ENCODE measurements at places on chromosomes 2 and 18. TPM values are rescaled to one million over a fixed set of nuclear protein-coding genes. Genes with fewer than 3 reads are reported as not detected.

DNA sequence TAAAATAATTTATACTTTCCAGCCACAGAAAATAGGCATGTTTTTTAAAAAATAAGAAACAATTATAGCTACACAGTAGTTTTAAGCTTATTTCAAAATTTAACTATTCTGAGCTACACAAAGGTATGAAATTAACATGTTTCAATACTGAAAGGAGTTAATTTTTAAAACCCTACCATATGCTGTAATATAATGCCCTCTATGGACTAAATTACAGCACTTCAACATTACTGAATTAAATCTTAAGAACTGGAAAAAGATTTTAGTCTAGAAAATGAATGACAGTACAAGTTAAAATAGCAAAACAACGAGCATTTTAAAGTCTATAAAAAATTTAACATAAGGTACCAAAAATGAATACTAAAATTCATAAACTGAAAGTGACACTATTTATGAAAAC lies 36.3 kb downstream of the RTN4 start:
- DNase-seq: no peak

DNA sequence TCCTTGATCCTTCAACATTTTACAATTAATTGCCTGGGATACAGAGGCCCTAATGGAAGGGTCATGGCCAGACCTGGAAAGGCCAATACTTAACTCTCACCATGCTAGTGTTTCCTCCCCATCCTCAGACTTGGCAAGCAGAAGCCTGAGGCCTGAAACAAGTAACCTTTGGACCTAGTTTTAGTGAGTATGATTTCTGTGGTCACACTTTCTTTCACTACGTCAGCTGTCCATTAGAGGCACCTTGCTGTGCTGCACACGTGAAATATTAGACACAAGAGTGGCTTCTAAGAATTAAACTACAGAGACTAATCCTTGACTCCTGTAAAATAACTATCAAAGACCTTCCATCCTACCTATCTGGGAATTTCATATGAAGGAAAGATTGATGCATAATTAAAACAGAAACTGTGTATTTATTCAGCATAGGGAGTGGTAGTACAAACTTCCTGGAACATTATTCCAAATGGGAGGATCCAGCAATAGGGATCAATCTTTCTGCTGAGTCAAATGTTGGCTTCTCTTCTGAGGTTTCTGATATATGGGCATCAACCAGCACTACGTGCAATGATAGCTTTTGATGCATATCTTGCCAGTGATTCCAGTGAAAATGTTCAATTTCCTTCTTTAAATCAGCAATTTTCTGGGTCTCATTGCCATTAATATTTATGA lies 249.7 kb downstream of the IKZF2 start:
- no peak for DNase-seq

- no peak for DNase-seq
Observed at GRCh38 chr2:110667071-110667470, 10.8 kb downstream of the BUB1 start.

DNA sequence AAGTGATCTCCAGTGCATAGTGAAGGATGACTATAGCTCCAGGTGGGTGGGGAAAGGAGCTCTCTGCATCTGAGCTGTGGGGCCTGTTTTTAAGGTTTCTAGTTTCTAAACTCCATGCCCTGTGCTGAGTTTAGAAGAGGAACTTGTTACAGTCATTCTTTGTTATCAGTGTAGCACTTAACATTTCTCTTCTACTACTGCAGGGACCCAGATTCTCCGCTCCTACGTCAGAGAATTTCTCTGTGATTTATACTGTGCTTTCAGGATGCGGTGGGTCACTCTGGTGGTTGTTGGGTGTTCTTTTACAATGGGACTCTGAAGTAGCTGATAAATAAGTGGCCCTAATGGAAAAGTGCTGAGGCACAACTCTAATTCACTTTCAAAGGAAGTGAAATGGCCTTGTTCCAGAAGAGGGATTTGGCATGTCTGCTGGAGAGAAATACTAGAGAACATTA lies 122.0 kb downstream of the WDSUB1 start:
- no peak for DNase-seq

DNA sequence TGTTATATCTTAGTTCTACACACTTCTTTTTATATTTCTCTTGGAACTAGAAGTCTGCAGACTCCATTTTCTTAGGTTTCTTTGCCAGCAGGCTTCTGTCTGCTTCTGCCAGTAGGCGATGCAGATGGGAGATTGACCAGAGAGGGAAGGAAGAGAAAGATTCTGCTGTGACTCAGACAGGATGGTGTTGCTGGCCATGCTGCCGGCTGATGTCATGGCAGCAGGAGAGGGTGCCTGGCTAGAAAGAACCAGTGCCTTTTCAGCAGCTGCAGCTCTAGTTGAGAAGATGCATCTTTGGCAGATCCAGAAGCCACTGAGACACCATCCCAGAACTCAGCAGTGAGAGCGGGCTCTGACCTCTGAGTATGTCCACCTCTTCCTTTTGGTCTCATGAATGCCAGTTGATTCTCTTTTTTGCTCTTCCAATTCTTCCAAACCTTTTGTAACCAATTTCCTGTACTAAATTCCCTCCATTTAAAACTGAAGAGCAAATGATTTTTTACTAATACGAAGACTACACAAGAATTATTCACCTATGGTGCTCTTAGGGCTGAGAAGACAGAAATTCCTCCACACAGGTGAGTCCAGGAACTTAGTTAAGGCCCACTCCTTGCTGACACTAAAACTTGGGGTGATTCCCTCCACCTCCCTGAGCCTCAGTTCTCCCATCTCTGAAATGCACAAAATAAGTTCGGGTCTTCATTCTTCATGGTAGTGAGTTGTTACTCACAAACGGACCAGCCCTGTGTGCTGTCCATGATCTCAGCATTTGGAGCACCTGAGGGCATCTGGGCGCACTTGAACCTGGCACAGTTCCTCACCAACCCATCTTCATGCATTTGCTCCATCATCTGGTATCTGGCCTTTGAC lies 200.7 kb downstream of the MYCN start:
- DNase-seq: peak; percentile 25

DNA sequence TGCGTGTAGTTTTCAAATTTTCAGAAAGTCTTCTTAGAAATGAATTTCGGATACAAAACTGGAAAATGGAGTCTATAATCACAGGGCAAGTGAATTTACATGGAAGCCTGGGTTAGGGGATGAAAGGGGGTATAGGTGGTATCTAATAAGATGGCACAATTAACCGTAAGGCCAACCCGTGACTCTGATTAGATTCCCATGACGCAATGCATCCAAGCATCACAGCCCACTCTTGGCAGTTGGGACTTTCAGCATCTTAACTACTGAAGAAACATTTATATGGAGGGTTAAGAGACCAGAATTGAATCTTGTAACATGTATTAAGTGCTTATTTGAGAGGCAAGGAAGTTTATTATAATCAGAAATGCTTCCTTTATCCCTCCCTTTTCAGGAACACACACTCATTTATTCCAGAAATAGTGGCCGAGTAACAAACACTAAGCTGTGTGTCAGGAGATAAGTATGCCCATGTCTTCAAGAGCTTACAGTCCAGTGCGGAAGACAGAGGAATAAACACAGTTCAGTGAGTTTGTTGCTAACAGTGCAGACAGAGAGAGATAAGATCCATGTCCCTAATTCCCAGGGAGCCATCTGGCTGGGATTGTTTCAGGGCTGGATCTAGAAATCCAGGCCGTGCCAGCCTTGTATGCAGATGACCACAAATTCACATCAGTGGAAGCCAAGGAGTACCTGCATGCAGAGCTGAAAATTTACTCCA lies 151.2 kb downstream of the ANTXR1 start:
- no peak for DNase-seq

GRCh38 chr18:2846636-2847316 lies at the start of gene EMILIN2:
Gene EMILIN2, plus strand, starts transcription at chr18:2847006. Its CDS starts 183 bp downstream, at chr18:2847189.
- DNase-seq: peak; percentile 13

GRCh38 chr2:128502638-128503246 lies 184.1 kb upstream of the HS6ST1 start:
- DNase-seq: no peak

GRCh38 chr2:133600266-133600928 lies 32.1 kb upstream of the NCKAP5 start:
- DNase-seq: no peak

DNA sequence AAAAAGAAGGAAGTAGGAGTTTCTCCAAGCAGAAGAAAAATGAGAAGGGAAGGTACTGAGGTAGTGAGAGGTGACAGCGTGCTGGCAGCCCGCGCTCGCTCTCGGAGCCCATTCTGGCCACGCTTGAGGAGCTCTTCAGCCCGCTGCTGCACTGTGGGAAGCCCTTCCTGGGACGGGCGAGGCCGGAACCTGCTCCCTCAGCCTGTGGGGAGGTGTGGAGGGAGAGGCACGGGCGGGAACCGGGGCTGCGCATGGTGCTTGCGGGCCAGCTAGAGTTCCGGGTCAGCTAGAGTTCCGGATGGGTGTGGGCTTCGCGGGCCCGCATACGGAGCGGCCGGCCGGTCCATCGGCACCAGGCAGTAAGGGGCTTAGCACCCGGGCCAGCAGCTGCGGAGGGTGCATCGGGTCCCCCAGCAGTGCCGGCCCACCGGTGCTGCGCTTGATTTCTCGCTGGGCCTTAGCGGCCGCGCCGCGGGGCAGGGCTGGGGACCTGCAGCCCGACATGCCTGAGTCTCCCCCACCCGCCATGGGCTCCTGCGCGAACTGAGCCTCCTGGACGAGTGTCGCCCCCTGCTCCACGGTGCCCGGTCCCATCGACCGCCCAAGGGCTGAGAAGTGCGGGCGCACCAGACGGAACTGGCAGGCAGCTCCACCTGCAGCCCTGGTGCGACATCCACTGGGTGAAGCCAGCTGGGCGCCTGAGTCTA lies 11.1 kb upstream of the CYS1 start:
- no peak for DNase-seq

DNA sequence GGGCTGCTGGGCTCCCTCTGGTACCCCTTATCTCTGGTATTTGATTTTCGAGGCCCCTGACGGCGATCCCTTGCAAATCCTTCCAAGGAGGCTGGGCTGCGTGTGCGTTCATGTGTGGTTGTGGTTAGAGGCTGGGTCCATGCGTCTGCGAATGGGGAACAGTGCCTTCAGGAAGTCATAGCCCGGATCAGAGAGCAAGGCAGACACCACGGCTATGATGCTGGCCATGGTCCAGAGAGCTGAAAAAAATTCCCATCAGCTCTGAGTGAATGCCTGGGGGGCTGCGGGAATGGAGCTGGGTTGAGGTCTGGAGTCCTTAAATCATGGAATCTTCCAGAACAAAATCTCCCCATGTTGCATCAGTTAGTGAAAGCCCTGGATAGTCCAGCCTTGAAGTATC lies 145.5 kb downstream of the ACKR3 start:
- no peak for DNase-seq

GRCh38 chr18:34153711-34154110 lies 71.0 kb downstream of the NOL4 start:
- peak; percentile 65 for DNase-seq

- DNase-seq: no peak
Observed at GRCh38 chr18:9898792-9899549, 13.2 kb downstream of the TXNDC2 start.

- DNase-seq: no peak
Observed at GRCh38 chr2:238929242-238930081, 81.6 kb downstream of the TWIST2 start.

DNA sequence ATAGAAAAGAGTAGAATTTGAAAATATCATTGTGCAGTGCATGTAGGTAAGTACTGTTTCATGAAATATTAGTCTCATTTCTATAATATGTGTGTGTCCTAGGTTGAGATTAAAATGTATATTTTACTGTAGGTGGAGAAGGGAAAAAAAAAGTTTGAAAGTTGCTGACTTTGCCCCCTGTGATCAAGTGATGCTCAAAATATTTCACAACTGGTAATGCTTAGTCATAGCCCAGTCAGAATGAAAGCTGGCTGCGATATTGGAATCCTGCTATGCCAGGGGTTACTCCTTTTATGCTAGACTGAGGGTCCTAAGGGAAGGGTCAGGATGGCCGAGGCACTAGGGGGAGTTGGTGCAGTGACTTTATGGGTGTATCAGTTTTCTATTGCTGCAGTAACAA lies 19.5 kb upstream of the CFAP36 start:
- DNase-seq: peak; percentile 70

- no peak for DNase-seq
Observed at GRCh38 chr2:63844616-63845015, 2.9 kb downstream of the UGP2 start.

GRCh38 chr2:148903979-148904378 lies 29.0 kb downstream of the KIF5C start:
- DNase-seq: no peak

DNA sequence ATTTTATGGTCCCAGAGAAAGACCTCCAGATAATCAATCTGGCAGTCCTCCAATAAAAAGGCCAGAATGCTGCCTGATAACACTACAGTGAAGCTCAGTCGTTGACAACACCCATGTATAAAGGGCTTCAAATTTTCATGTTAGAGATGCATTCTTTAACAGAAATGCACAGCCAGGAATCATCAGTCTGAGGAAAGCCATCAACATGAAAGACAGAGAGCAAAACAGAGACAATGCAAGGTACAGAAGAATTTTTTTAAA lies 13.8 kb downstream of the BABAM2 start:
- no peak for DNase-seq

- DNase-seq: no peak
Observed at GRCh38 chr18:46338205-46338604, 234.0 kb downstream of the HAUS1 start.

GRCh38 chr2:136363900-136364299 lies 246.0 kb upstream of the CXCR4 start:
- DNase-seq: no peak

DNA sequence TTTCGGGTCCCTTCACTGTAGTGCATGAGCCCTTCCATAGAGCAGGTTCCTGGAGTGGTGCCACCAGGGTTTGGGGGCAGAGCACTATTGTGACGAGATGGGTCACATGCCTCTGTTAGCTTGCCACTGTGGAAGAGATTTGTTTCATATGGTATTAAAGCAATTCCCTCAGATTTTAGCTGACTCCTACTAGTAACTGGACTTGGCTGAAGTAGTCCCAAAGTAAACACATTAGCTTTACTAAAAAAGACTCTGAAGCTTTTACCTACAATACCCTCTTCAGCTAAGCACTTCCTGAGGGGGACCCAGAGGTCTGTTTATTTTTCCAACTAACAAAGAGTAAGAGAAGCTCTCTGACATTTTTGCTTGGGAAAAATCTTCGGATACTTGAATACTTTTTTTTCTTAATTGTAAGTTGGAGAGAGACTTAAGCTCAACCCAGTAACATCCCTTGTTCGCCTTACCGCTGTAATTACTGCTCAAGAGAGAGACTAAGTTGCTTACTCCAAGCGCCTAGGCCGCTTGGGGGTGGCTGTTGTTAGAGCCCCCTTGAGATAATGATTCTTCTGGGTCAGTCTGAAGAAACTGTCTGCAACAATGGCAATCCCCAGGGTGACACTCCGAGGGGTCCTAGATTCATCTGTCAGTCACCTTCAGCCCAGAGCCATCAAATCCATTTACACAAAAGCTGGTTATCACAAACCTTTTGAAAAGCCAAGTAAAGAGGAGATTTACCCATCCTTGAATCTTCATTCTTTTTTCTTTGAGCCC lies 177.4 kb downstream of the FIGN start:
- DNase-seq: no peak

Gene COL3A1
- total RNA-seq: not detected

Gene DSG1
- total RNA-seq: not detected

Gene SLC11A1
- 0.08 TPM for total RNA-seq

Gene KCNIP3
- 1.6 TPM for total RNA-seq
